ENCODE measurements at places on chromosomes 2 and 18. TPM values are rescaled to one million over a fixed set of nuclear protein-coding genes. Genes with fewer than 3 reads are reported as not detected.

DNA sequence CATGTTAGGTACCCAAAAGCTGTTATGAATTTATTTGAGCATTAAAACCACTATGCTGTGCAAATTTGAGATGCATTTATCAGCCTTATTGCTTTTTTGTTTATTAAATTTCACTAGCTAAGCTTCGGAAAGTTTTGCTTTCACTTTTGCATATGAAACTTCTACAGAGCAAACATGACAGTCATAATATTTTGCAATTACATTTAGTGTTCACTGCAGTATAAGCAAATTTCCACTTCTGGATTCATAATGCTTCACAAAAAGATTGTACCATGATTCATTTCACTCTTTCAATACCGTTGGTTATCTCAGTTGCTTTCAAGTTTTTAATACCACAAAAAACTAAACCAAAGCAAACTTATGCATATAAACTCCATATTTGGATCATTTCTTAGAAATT lies 228.7 kb upstream of the SLC8A1 start:
- DNase-seq: no peak

CYP27A1 gene
- total RNA-seq: 20.5 TPM

DNA sequence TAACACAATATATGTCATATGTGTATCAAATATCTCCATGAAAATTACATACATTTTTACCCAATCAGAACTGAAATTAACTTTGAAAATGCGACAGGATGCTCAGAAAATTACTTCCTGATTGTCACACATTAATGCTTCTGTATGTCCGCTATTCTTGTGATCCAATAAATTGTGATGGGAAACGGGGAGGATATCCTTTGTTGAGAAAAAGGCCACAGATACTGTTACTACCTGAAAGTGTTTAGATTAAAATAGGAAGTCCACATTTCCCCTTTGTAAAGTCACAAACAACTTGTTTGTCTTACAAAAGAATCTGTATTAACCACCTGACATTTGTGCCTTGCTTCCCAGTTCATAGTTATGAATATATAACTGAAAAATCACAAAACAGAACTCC lies 62.9 kb downstream of the NOL10 start:
- DNase-seq: no peak

TUBA3E gene
- total RNA-seq: not detected

GRCh38 chr2:24273598-24273997 lies 86.7 kb downstream of the ITSN2 start:
- DNase-seq: no peak

GDF7 gene
- total RNA-seq: 1.2 TPM

- DNase-seq: no peak
Measured at GRCh38 chr2:174106736-174107135, 141.6 kb upstream of the SP3 start.

DNA sequence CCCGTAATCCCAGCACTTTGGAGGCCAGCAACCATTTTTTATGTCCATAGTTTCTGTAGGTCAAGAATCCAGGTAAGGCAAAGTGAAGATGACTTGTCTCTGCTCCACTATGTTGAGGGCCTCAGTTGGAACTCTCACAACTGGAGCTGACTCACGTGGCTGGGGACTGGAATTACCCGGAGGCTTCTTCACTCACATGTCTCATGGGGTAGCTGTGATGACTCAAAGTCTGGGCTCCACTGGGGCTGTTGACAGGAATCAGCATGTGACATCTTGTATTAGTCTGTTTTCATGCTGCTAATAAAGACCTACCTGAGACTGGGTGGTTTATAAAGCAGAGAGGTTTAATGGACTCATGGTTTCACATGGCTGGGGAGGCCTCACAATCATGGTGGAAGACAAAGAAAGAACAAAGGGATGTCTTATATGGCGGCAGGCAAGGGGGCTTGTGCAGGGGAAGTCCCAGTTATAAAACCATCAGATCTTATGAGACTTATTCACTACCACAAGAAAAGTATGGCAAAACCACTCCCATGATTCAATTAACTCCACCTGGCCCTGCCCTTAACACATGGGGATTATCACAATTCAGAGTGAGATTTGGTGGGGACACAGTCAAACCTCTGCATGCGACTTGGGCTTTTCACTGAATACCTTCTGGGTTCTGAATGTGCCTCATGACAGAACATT lies 7.8 kb upstream of the PPP1R1C start:
- DNase-seq: no peak

MYO7B gene
- 2.1 TPM for total RNA-seq

- no peak for DNase-seq
Measured at GRCh38 chr2:119241205-119241532, 17.5 kb downstream of the STEAP3 start.

CD302 gene
- total RNA-seq: 95.6 TPM

GRCh38 chr18:50218432-50219197 lies 23.7 kb upstream of the MYO5B start:
- DNase-seq: no peak

- DNase-seq: no peak
Measured at GRCh38 chr2:16546128-16546754, 119.4 kb downstream of the CYRIA start.

- no peak for DNase-seq
Measured at GRCh38 chr18:9221040-9221439, 84.5 kb downstream of the ANKRD12 start.

- DNase-seq: no peak
Measured at GRCh38 chr18:47605093-47605492, 325.4 kb downstream of the SMAD2 start.

GRCh38 chr2:171563301-171563700 lies 41.0 kb downstream of the CYBRD1 start:
- DNase-seq: no peak

DNA sequence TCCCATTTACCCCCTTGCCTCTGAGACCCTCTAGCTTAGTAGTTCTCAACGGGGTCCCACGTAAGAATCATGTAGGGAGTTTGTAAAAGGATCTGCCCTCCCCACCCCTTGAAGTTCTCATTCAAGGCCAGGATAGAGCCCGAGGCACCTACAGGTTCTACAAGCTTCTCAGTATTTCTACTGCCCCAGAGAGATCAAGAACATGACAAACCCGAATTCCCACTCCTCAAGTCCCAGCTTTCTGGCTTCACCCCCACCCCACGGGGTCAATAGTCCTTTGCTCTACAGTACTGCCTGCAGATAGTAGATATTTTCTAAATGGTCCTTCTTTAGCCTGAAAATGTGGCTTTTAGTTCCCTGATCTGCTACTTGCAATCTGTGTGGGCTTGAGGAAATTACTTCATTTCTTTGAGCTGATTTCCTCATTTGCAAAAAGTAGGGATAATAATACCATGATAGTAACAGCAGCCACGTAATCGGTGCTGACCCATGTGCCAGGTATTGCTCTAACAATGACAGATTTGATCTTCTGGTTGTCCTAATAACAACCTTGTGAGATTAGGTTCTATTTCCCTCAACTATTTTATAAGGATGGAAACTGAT lies 7.1 kb downstream of the CIB4 start:
- no peak for DNase-seq

PLEK gene
- total RNA-seq: 30.0 TPM

SLC9A4 gene
- not detected for total RNA-seq

DSG1 gene
- not detected for total RNA-seq

- no peak for DNase-seq
Measured at GRCh38 chr18:37409878-37410277, 155.7 kb downstream of the CELF4 start.

SETBP1 gene
- 21.6 TPM for total RNA-seq

- no peak for DNase-seq
Measured at GRCh38 chr18:61774846-61775245, 118.0 kb downstream of the RNF152 start.

Measured in mesenteric fat pad (tissue), 1 donor.